ENCODE measurements at places on chromosomes 2 and 18. TPM values are rescaled to one million over a fixed set of nuclear protein-coding genes. Genes with fewer than 3 reads are reported as not detected.

The PRKCE gene
- total RNA-seq, result 9.4 TPM

The CD207 gene
- not detected for total RNA-seq

The M1AP gene
- total RNA-seq, result 0.10 TPM

DNA sequence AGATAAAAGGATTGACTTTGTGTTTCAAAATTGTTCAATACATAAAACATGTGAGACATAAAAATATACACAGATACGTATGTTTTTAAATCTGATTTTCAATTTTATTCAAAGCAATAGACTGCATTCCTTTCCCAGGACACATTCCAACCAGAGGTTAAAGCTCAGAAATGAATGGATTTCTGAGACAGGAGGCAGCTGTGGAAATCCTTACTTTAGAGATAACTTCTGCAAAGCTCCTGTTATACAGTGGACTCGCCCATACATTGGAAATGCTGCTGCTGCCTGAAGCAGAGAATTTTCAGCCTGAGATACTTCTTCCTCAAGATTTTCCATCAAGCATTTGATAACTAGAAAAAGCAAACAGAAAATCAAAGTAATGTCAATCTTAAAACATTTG is 43.8 kb downstream of the THADA start:
- DNase-seq, result no peak

DNA sequence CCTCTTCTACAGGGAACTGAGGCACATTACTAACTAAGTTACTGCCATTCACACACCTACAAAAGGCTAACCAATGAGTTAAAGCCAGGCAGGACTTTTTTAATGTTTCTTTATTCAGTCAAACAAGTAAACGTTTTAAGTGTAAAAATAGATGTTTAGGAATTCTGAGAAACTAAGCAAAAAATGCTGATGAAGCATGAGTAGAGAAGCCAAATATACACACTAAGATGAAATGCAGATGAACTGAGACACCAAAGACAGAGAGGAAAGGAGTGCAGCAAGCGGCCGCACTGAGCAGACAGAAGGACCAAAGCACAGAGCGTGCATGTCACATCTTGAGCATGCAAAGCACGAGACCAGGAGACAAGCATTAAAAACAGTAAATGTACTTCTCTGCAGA is 17.9 kb downstream of the L3MBTL4 start:
- no peak for DNase-seq

DNA sequence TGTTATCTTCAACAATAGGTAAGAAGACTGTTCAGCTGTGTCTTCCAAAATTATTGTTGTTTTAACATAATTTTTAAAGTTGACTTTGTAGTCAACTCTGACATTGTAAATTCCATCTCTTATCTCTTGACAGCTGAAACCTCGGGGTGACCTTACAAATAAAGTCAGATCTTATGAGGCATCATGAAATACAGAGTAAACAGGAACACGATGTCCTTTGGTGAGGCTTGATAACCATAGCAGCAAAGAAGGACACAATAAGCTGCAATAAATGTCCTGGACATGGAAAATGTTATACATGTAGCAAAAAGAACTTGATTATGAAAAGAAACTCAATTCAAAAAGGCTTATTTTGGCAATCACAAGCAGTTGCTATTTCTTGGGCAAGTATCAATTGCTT is 618.9 kb upstream of the SLC39A10 start:
- no peak for DNase-seq

GRCh38 chr2:127098711-127099110 is 8.2 kb downstream of the BIN1 start:
- DNase-seq, result no peak

DNA sequence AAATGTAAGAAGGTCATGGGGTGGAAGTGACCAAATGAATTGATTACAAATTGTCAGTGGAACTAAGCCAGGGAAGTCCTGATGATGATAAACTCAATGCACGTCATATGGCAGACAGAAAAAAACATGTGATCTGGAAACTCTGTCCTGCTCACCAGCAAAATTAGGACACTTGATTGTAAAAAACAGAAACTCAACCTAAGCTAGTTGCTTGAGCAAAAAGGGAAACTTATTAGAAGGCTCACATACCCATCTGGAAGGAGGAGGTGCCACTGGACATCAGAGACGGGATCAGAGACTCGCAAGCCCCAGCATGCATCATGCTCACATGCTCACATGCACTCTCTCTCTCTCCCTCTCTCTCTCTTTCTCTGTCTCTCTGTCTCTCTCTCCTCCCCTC is 96.8 kb downstream of the SP3 start:
- DNase-seq, result no peak

- no peak for DNase-seq
These were observed 67.4 kb downstream of the HS1BP3 start for GRCh38 chr2:20583425-20583881.

DNA sequence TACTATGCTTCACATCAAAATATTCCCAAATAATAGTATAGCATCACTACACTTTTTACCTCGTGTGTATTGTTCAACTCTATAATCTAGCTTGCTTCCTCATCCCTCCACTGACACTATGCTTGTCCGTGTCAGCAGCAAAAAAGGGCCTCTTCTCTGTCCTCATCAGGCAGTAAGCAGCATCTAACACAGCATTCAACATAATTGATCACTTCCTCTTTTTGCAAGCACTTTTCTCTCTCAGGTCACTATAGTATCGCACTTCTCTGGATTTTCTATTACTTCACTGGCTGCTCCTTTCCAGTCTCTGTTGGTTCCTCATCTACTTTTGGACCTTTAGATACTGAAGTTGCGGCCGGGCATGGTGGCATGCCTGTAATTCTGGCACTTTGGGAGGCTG is 64.9 kb upstream of the ZSWIM2 start:
- no peak for DNase-seq

GRCh38 chr2:54669677-54670484 is 53.6 kb upstream of the EML6 start:
- DNase-seq, result no peak

DNA sequence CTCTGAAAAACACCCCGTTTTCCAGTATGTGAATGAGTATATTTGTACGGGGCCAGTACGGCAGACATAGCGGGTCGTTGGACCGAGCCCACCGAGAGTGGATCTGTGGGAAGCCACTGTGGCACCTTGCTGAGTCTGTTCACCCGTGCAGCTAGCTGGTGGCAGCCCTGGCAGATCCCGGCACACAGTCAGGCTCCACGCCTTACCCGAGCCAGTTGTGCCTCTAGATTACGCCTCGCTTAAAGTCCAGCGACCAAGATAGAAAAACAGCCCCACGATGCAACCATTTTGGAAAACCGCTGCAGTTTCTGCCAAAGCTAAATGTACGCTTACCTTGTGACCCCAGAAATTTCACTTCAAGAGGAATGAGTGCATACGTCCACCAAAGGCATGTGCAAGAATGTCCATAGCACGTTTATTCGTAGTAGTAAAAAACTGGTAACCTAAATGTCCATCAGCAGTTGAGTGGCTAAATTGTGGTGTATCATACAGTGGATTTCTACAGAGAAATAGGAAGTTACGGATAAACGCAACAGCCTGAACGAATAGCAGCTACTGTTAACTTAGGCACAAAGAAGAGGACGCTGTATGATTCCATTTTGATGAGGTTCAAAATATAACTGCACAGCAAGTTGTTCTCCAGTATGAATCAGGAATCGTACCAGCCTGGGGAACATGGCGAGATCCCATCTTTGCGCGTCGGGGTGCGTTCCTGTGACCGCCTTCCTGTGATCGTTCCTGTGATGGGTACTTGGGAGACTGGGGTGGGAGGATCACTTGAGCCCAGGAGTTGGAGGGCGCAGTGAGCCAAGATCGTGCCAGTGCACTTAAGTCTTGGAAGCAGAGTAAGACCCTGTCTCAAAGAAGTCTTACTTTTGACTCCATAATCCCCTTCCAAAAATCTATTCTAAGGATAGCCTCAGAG is 688 bp upstream of the WDR33 start:
- no peak for DNase-seq

DNA sequence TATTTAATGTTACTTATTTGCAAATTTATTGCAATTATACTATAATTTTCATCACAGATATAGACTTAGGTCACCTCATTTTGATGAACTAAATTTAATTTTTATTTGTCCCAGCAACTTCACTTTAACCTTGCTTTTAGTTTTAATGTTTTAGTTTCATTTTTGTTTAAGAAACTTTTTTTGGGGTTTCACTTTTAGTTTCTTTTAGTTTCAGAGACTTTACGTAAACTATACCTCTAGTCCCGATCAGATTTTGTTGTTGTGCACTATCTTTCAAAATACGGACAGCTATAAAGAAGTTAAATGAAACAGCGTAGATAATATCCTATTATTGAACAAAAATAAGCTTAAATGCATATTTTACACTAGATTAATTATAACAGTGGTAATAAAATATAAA is 460.5 kb downstream of the ERBB4 start:
- no peak for DNase-seq

DNA sequence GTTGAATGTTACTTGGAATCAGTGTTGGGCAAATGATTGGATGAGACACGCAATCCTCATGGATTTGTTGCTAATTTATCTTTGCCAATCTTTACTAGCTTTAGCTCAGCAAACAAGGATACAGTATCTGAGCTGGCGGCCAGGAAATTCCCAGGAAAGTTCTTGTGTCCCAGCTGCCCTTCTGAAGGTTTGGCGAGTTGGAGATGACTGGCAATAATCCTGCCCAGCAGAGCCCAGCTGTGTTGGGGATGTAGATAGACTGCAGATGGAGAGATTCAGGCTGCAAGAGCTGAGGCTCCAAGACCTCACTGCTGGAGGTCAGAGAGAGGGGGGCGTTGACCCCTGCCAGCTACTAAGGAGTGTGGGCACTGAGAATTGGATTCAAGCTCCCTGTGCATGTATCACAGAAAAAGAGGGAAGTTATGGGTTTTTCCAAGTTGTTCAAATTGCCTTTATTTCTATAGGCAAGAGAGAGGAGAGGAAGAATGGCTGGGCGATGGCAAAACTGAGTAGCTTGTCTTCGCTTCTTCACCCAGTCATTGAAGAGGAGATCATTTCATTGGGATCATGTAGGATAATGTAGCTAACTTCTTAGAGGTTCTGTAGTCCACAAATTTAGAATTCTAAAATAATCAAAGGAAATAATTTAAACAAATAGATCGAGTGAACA is 506.8 kb upstream of the LRATD1 start:
- no peak for DNase-seq

DNA sequence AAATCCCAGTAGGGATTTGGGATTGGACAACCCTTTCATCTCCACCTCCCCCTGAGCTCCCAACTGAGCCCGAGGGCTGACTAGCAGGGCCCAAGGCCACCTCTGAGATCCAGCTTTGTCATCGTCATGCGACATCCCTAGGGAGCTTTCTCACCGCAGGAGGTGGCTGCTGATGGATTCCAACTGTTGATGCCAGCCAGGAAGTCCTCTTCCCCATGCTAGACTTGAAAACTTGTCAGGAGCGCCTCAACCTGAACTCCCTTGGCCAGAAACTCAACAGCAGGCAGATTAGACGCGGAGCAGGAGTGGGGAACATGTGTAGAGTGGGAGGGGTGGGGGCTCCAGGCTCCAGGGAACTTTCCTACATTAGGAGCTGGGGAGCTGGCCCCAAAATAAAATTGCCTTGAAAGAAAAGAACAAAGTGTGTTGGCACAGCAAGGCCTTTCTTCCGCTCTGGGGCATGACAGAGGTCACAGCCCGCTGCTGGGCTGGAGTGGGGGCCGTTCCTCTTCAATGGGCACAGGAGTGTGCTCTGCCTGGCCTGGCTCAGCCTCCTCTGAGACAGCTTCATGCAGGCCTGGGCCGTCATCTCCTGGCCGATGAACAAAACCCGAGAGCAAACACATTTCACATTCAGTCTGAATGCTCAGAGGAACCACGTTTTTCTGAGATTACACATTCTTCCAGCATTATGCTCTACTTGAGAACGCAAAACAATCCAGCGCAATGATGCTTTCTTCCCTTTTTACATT is 34.5 kb downstream of the EMILIN2 start:
- peak; percentile 28 for DNase-seq

DNA sequence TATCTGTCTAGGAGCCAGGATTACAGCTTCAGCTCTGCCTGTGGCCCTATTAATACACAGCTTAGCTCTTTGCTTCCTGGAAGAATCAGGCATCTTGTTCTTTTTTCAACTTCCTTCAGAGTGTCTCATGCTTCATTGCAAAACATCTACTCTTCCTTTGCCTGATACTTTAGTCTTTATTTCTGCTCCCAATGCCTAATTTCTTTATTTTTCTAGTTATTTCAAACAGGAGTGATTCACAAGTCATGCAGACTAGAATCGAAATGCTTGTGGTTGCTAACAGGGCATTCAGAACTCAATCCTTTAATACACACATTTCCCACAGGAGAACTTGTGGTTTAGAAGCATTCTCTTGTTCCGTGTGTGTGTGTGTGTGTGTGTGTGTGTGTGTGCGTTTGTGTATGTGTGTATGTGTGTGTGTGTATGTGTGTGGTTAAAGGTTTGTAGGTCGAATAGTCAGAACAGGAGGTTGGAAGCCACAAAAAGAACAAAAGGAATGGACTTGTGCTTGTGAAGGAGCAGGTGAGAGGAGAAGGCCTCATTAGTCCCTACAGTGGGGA is 28.3 kb upstream of the INSIG2 start:
- peak; percentile 5 for DNase-seq

DNA sequence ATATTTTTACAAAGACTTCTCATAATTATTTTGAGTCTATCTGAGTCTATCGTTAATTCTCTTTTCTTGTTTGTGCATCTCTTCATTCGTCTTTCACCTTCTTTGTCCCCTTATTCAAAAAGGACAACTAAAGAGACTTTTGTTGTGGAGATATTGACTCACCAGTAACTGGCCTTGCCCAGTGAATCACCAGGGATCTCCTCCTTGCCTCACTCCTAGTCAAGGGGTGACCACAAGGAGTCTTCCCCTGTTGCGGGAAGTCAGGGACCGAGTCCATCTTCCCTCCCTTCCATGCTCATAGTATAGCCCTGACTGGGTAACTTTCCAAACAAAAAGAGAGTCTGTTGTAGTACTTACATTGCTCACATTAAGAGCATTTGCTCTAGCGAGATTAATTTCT is 158.9 kb downstream of the NEB start:
- DNase-seq, result no peak

- DNase-seq, result no peak
These were observed 139.3 kb upstream of the EPAS1 start for GRCh38 chr2:46157966-46158310.

DNA sequence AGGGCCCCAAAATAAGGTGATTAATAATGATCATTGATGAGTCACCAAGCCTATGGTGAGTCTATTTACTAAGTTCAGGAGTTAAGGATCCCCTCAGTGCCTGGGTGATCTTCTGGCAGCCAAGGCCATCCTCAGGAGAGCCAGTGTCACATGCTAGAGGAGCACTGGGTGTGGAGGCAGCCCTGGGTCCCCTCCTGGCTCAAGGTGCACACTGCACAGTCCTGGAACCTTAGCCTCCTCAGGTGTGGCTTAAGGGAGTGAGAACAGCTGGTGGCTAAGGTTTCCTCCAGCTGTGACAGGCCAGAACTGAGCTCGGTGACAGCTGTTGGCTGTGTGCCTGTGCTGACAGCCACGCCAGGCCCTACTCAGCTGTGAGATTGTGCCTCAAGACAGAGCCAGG is 52.1 kb upstream of the ACAA2 start:
- no peak for DNase-seq
